ENCODE measurements at places on chromosomes 3 and 15.

- DNase-seq, result no peak
Observed at GRCh38 chr3:139518926-139519842, 20.4 kb downstream of the RBP1 start.

GRCh38 chr3:121552797-121553196 is 7.0 kb upstream of the POLQ start:
- no peak for DNase-seq

DNA sequence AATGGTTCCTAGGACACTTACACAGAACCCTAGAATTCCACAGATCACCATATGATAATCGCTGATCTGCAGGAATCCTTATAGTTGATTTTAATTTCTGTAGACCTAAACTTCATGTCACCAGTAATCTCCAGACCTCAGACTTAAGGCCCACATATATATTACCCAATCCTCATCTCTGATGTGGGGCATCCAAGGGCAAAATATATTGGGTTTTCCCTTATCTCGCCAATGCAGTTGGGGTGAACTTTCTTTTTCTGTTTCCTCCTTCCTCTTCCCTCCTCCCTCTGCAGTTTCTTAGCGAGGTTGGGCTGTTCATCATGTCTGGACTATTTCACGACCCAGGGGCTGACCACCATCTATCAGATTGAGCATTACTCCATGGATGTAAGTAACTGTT is 230.2 kb downstream of the P3H2 start:
- DNase-seq, result no peak

DNA sequence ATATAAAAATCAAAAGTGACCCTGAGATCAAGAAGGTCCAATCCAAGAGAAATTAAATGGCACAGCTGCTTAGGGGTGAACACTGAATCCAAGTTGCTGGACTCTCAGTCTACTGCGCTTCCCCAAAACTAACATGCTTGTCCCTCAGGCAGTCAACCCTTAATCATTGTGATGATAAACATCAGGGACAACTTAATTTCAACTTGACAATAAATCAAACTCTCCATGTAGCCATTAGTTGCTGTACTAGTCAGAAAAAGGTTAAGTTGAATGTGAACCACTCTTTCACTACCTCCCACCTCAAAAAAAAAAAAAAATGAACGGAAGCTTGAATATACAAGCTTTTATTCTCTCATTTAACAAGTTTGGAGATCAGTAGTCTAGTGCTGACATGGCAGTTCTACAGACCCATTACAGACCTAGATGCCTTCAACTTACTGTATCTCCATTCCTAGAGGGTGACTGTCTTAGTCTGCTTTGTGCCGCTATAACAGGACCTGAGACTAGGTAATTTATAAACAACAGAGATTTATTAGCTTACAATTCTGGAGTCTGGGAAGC is 185.7 kb downstream of the FHIT start:
- DNase-seq, result no peak

- no peak for DNase-seq
Observed at GRCh38 chr3:194269610-194270145, 81.5 kb downstream of the CPN2 start.

- no peak for DNase-seq
Observed at GRCh38 chr15:34279368-34279767, 54.6 kb downstream of the EMC4 start.

Data from stimulated activated CD4-positive, alpha-beta T cell treated with anti-CD3 and anti-CD28 coated beads, TNF-alpha, amount 100 ng/mL, for 1 hour (primary cell).